ENCODE measurements at places on chromosomes 1 and 21.

DNA sequence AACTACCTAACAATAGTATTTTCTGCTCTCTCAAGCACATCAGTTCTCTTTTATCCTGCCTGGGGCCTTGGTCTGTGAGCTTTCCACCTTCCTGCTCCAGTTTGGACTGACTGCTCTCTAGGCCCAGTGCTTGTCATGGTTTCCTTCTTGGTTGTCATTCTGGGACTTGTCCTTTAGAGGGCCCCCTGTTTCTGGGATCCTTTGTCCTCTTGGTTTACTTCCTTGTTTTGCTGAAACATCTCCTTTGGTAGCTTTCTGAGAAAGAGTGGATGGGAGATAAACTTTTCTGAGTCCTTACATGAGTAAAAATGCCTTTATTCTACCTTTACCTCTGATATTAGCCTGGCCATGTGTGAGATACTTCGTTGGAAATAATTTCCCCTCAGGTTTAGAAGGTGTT lies 4.7 kb downstream of the SLC1A7 start:
- DNase-seq, result no peak

- no peak for DNase-seq
These were observed 10.6 kb upstream of the C1orf162 start for GRCh38 chr1:111463029-111463683.

- DNase-seq, result no peak
These were observed 53.7 kb upstream of the HMCN1 start for GRCh38 chr1:185680453-185680852.

DNA sequence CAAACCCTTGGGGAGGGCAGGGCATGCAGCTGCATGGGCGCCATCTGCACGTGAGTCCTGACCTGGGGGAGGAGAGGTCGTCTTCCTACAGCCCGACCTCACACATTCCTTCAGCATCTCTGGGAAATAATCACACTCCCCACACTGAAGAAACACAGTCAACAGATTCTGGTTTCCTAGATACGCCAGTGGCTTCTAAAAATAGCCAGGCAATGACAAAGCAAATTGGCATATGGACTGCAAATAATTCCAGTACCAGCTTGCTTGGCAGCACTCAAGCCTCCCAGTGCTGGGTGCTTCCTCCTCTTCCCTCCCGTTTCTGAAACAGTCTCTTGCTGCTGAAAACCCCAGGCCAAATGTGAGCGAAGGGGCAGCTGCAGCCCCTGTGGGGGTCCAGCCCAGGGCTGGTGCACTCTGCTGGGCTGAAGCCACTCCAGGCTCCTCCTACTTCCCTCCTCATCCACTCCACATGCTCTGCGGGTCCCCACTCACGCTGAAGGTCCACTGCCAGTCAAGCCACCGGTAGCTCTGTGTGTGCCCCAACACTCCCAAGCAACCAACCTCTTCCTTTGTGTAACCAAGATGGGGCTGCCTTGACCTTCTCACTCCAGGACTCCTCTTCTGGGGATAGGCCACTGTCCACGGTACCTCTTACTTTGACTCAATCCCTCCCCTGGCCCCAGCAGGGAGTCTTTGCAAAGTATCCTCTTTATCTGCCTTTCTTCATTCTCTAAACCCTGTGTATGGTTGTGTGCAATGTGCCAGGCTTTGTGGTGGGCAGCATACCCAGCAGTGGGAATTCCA lies 69.0 kb downstream of the KCND3 start:
- no peak for DNase-seq

DNA sequence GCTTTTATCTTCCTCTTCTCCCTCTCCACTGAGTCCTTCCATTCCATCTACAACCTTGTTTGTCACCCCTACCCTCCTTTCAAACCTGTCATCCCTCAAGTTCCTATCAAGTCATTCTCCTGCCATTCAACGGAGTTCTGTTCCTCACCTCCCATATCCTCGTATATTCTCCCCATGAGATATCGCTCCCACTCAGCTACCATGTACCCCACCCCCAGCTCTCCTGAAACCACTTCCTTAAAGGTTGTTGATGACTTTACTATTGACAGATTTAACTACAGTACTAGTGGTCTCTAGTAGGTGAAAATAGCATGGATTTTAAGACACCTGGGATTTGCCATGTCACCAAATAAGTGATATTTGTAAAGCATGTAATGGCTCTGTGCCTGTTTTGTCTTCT lies 107.4 kb upstream of the BARHL2 start:
- no peak for DNase-seq

- no peak for DNase-seq
These were observed 492.2 kb upstream of the PKN2 start for GRCh38 chr1:88191917-88192316.

GRCh38 chr1:228955691-228956090 lies 220.4 kb downstream of the RHOU start:
- no peak for DNase-seq

GRCh38 chr1:119632103-119632490 lies 16.0 kb downstream of the ZNF697 start:
- DNase-seq, result no peak

DNA sequence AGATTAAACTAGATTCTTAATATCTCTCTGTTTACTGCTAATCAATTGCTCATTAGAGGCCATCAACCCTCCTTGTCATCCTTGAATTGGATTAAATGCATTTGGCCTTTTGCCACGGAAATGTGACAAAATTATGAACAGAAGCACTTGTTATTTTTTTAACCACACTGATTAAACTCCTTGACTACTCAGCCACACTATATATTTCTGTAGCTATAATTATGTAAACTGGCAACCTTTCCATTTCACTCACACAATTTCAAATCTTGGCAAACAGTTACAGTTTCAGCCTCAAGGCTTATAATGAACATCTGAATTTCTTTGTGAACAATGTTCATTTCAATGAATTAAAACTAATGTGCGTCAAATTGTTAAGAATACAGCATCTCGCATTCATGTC lies 10.1 kb downstream of the ADAMTS5 start:
- no peak for DNase-seq

DNA sequence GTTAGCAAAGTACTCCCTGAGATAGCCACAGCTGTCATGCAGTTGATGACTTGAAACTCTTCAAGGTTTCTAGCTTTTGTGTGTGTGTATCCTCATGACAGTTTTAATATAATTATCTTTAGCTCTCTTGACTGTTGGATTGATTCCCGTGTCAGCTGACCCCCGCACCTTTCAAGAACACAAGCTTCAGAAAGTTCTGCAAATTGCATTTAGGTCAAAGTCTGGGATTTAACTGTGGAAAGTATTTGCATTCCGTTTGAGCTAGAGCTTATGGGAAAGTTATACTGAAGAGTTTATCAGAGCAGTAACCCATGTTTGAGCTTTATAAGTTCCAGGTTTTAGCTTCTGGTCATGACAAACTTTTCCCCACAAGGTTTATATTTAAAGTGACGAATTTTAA lies 380.1 kb upstream of the CHRM3 start:
- no peak for DNase-seq

- DNase-seq, result no peak
These were observed 20.8 kb downstream of the CTH start for GRCh38 chr1:70431874-70432273.
